ENCODE measurements at places on chromosomes 6 and 20.

- no peak for DNase-seq
These were observed 13.1 kb downstream of the ZNF217 start for GRCh38 chr20:53580376-53581111.

DNA sequence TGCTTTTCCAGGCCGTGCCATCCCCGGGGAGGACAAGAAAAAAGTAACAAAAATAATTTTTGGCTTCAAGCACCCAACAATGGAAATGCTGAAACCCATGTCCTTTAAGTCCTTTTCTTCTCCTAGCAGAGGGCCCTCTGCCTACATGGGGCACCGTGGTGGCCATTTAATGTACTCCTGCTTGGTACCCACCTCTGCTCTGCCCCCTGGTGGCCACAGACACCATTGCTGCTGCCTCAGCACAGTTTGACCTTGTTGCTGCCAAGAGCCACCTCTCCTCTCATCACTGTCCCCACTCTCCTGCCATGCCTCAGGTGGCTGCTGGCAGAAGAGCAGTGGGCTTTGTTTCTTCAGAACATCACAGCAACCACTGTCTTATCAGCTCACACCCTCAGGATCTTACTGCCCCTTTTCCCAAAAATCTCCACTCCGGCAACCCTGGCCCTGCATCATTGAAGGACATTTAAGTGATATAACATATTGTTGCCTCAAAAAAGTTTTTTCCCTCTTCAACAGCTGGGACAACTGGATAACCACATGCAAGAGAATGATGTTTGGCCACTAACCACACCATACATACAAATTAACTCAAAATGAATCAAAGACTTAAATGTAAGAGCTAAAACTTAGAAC, 12.9 kb upstream of the ARMC2 start:
- DNase-seq, result peak; percentile 71

DNA sequence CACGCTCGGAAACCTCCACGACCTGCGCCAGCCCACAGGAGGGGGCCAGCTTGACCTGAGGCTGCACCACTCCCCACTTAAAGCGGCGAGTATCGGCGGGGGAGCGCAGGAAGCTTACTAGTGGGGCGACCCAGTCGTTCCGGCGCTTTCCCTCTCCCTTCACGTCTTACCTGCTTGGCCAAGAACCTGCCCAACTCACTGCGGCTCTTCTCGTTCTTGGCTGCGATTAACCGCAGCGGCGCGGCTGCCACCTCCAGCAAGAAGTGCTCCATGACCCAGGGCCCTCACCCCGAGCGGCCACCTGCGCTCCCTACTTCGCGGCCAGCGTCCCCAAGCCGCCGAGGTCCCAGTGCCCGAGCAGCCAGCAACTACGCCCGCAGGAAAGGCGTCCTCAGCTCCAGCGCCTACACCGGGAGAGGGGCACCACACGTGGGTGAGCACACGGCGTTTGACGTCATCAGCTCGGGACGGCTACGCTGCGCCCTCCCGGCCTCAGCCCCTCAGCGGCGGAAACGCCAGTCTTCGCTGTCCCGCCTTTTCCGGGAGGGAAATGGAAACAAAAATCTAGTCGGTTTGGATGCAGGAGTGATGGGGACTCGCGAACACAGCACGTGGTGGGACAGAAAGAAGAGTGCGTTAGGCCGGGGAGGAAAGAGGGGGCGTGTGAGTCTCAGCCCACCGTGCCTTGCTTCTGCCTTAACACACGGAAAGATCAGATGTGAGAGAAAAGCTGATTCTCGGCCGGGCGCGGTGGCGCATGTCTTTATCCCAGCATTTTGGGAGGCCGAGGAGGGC, at the start of gene MDN1:
TSS of gene MDN1 (minus strand) at position 459 of the 795 bp plus-strand sequence. CDS start at position 272, 187 bp downstream.
- DNase-seq, result peak; percentile 84

- no peak for DNase-seq
These were observed 259.8 kb downstream of the UST start for GRCh38 chr6:149006671-149007070.

GRCh38 chr6:16831136-16831535, 69.9 kb upstream of the ATXN1 start:
- DNase-seq, result no peak

GRCh38 chr20:45258664-45259063, 4.3 kb upstream of the SLPI start:
- DNase-seq, result no peak

DNA sequence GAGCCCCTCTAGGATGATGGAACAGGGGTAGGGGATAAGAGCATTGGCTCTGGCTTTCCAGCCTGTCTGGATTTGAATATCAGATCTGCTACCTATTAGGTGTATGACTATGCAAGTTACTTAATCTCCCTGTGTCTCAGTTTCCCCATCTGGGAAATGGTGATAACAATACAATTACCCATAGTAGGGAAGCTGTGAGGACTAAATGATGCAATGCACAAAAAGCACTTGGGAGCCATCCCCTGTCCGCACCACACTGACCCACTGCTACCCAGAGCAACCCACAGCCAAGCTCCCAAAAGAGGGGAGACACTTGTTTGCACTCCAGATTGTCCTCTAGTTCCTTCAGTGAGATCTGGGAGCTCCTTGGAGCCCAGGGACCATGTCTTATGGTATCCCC, 30.1 kb downstream of the C6orf132 start:
- DNase-seq, result no peak

GRCh38 chr20:62812181-62812906, 4.5 kb upstream of the COL9A3 start:
- DNase-seq, result no peak

- DNase-seq, result no peak
These were observed 117.3 kb downstream of the SMLR1 start for GRCh38 chr6:130944486-130944885.

DNA sequence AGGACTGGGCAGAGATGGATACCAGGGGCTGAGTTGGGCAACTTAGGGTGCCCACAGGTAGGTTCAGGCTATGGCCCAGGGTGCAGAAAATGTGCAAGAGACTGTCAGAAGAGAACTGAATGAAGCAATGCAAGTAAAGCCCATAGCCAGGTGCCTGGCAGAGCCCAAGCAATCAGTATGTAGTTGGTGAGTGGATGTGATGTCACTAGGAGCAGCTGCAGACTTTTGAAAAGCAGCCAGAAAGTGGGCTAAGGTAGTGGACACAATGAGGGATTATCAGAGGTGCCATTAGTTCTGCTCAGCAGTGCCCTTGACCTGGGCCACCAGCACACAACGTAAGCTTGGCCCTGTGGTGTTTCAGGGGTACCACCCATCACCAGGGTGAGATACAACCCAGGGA, 135.3 kb downstream of the SOBP start:
- DNase-seq, result no peak

- no peak for DNase-seq
These were observed 192.0 kb downstream of the LRFN2 start for GRCh38 chr6:40395066-40395697.

DNA sequence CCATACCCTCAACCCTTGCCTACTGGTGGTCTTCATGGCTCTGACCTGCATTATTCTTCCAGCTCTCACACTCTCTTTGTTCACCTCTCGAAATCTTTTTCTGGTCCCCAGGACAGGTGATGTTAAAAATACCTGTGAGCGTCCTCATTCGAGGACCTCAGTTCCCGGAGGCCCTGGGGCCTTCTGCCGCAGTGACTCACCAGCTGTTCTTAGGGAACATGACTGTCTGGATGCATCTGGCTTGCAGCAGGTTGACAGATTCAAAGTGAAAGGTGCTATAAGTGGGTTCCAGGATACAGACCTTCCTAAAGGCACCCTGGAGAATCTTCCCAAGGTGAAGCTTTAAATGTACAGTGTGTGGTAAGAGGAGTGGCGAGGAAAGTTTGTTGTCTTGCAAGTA, 210.4 kb upstream of the KCNG1 start:
- DNase-seq, result no peak

DNA sequence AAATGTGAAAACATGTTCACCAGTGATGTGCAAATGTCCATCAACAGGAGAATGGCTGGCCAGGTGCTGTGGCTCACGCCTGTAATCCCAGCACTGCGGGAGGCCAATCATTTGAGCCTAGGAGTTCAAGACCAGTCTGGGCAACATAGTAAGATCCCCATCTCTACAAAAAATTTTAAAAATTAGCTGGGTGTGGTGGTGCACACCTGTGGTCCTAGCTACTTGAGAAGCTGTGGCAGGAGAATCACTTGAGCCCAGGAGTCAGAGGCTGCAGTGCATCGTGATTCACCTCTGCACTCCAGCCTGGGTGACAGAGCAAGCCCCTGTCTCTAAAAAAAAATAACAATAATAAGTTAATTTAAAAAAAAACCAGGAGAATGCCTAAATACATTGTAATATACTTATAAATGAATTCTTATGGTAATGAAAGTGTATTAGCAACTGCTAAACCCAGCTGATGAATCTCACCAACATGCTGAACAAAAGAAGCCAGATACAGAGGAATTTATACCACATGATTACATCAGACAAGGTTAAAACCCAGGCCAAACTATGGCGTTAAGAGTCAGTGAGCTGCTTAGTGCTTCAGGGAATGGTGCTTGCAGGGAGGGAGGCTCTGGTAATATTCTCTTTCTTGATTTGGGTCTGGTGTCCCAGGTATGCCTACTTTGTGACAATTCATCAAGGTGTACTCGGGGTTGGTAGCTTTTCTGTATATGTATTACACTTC, 36.4 kb downstream of the RPP40 start:
- no peak for DNase-seq

DNA sequence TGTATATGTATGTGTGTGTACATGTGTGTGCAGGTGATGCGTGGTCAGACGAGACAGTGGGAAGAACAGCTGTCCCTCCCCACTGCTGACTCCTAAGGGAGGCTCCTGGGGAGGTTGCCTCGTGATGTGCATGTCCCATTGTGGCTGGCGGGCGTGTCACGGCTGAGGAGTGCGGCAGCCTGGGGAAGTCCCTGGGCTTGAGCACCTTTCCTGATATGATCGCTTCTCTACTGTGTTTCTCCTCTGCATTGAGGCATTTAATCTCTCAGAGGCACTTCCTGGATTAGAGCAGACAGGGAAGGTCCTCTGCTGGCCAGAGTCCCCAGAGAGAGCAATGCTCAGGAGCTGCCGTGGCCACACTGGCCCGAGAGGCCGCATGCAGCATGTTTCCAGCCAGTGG, 11.4 kb downstream of the NPBWR2 start:
- no peak for DNase-seq

DNA sequence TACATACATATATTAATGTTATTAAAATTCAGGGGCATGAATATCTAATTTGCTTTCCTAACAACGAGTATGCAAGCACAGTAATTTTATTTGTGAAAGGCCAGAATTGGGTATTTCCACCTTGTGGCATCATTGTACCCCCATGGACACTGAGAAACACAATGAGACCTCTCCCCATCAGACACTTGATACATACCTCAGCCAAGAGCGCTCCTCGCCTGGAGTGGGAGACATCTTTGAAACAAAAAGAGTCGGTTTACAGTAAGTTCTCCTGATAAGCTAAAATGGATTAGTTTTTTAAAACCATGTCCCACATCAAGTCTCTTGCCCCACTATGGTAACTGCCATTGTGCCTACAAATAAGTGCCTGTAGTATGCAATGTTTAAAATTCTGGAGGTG, 2.1 kb downstream of the CNR1 start:
- DNase-seq, result no peak

GRCh38 chr6:452301-453067, 60.9 kb downstream of the IRF4 start:
- DNase-seq, result no peak

DNA sequence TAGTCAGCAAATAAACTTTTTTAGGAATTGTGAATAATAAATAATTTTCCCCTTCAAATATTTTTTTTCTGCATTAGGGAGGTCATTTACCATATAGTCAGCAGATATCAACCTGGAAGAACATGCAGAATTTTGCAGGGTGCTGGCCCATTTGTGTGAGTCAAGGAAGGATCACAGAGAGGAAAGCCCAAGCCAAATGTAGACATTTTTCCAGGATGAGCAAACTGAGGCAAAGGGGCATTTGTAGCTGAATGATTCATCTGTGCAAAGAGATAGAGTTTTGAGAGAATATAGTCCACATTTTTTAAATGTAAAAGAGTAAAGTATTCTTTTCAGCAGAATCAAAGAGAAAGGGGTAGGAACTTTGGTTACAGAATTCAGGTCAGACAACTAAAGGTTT, 555.5 kb upstream of the MARCKS start:
- DNase-seq, result no peak

- no peak for DNase-seq
These were observed 35.5 kb upstream of the BMP2 start for GRCh38 chr20:6732001-6732447.

DNA sequence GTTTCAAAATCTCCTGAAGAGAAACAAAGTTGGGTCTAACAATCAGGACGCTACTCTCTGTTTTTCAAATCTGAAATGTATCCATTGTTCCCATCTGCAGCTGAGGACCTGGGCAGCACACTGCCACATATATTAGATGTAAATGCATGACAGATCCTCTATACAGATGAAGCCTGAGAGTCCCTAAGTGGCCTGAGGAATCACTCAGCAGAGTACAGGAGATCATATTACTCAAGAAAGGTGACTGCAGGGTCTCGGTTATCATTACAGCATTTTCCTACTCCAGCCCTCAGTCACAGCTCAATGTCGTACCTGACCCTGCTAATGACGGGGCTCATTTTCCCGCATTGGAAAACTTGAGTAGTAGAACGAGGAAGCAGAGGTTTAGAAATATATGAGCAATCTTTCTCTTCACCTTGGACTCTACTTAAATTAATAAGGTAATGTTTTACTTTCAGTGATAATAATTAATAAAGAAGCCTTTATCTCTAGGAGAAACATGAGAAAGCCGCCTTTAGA, 256.2 kb upstream of the IRAK1BP1 start:
- no peak for DNase-seq
